ENCODE measurements at places on chromosomes 16 and 17. TPM values are rescaled to one million over a fixed set of nuclear protein-coding genes. Genes with fewer than 3 reads are reported as not detected.

DNA sequence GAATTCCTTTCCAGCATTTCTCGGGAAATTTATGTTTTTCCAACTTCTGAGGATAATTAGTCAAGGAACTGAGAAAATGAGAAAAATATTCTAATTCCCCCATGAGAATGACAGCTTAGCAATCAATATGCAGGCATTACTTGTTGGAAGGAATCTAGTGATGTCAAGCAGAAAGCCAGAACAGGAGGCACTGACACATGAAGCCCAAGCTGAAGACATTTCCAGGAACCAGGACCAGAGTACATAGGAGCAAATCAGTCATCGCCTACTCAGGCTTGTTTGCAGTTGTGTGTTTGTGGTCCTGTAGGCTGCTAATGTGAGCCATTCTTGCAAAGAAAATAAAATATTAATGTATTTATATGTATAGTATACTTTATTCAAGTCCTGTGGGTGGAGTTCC lies 89.7 kb downstream of the SALL1 start:
- DNase-seq: no peak

GRCh38 chr16:83899272-83899897 lies 470 bp downstream of the MLYCD start:
- DNase-seq: no peak

DNA sequence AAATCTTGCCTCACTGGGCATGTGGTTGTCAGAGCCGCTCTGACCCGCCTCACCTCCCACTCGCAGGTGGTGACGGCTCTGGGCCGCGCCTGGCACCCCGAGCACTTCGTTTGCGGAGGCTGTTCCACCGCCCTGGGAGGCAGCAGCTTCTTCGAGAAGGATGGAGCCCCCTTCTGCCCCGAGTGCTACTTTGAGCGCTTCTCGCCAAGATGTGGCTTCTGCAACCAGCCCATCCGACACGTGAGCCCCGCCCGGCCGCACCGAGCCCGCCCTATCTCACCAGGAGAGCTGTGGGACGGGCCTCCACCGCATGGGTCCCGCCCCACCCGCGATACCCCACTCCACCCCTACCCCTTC lies 4.0 kb downstream of the TGFB1I1 start:
- DNase-seq: no peak

- DNase-seq: no peak
Measured at GRCh38 chr16:87828907-87829621, 40.2 kb downstream of the SLC7A5 start.

DNA sequence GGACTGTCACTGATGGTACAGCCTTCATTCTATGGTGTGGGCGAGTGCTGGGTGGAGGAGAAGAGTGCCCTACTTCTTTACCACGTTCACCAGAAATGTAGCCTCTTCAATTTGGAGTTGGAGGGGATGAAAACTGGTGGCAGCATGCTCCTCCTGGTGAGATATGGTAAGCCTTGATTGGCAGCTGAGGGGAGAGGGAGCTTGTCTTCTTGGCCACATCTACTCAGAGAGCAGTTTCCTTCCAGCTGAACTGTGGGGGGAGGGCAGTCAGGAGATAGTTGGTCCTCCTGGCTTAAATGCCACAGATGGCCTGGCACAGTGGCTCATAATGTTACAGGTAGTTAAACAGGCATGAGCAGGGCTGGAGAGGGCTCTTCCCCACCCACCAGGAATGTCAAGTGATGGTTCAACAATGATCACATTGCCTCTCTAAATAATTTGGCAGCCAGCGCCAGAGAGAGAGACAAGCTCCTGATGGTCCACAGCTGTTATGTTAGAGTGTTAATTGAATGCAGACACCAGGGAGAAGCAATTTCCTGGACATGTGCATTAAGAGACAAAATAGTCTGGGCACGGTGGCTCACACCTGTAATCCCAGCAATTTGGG lies 9.0 kb upstream of the MAPK3 start:
- DNase-seq: no peak

DNA sequence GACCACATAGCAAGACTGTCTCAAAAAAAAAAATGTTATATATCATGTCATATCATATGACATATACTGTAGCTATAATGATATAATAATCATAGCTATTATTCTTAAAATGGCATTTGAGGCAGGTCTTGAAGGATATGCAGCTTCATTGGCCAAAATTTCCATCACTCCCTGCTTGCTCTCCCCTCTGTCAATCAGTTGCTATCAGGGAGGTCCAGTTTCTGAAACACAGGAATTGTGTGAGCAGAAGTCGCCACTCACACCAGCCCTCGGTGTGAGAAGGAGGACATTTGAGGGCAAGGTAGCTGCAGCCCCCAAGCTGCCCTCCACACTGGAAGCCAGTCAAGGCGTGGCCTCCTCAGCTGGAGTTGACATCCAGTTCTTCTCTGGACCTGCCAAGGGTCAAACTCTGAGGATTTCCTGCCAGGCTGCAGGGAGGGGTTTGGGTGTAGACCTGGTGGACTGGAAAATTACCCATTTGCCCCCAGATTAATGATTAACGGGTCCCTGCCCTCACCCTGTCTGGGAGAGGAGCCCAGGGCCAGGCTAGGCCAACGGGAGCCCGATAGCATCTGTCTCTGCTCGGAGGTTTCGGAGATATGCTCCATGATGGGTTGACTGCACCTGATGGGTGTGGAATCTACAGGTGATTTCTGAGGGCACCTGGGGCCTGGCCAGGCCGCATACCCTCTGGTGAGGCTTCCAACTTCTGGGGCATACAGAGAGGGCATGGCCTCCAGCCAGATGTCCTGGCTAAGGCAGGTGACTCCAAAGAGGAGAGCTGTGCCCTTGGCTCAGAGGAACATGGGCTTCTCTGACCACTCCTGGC lies 18.8 kb downstream of the WNT9B start:
- DNase-seq: no peak

DNA sequence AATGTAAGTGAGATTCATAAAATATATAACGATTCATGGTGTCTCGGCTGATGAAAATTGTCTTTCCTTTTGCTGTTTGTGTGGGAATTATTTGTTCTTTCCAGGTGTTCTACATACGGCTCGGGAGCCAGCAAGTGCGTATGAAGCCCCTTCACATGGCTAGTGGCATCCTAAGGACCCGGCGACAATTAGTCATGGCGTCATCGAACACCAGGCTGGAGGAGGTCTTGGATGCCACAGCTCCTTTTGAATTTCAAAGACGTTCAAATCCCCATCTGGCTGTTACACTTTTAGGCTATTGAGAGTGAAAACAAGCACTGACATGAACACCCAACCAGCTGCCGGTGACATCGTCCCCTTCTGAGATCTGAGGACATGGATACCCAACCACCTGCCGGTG lies 397.7 kb upstream of the TNRC6C start:
- DNase-seq: no peak

KIF18B gene
- 0.13 TPM for total RNA-seq

SBK1 gene
- total RNA-seq: 1.9 TPM

FSCN2 gene
- 1.1 TPM for total RNA-seq

MT1M gene
- total RNA-seq: 1.1 TPM

PRAC1 gene
- total RNA-seq: not detected

TAF1C gene
- total RNA-seq: 20.9 TPM

Data from cardiac septum (tissue), 1 donor.